ENCODE measurements at places on chromosomes 4 and X.

GRCh38 chrX:727738-728621 lies 97.4 kb downstream of the SHOX start:
- DNase-seq, result no peak

DNA sequence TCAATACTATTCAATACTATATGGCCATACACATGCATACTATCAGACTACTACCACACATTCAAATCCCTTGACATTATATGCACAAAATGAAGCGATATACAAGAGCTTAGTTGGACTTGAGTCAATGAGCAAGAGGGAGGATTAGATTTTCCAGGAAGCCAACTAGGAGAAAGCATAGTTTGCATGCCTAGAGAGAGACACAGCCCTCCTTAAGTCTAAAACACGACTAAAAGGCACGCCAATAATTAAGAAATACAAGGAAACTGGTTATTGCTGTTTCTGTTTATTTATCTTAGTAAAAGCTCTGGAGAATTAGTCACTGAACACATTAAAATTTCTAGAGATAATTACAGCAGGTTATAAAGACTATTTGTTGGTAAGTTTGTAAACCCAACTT lies 21.8 kb downstream of the MBNL3 start:
- DNase-seq, result no peak

- DNase-seq, result no peak
Measured at GRCh38 chrX:19513383-19513782, 1.9 kb downstream of the MAP3K15 start.

DNA sequence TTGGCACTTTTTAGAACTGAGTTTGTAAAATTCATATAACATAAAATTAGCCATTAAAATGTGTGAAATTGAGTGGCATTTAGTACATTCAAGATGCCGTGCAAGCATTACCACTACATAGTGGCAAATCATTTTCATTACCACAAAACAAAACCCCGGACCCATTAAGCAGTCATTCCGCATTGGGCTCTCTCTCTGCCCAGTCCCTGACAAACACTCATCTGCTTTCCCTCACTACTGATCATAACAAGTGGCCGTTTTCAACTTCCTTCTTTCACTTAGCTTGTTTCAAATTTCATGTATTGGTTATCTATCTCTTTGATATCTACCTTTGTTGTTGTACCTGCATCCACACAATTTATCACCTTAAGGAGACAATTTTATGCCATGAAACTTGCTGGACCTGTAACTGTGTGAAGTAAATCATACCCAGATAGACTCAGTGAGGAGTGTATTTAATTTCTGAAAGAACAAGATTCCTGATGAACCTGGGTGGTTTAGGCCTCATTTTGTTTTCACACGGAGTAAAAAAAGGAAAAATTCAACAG lies 202.1 kb downstream of the OR13H1 start:
- DNase-seq, result no peak

- no peak for DNase-seq
Measured at GRCh38 chrX:121258545-121258944, 211.1 kb downstream of the GLUD2 start.
